Glomerular endothelial cell (primary cell): ENCODE measurements at places on chromosomes 11 and 22. TPM values are rescaled to one million over a fixed set of nuclear protein-coding genes. Genes with fewer than 3 reads are reported as not detected.

Gene CCND1
- total RNA-seq = 580 and 831 TPM in 2 replicates

Gene SCN3B
- total RNA-seq = 5.4 and 5.8 TPM in 2 replicates

Gene ACTN3
- not detected in 2 replicates for total RNA-seq

Gene SMIM38
- total RNA-seq = not detected in 2 replicates

- DNase-seq = no peak
These were observed 714.4 kb downstream of the METTL15 start for GRCh38 chr11:28822576-28822975.

- DNase-seq = no peak
These were observed at the start of gene MAPK12 for GRCh38 chr22:50261615-50262459. Gene MAPK12, minus strand, starts transcription at chr22:50261683. Its CDS starts 174 bp downstream, at chr22:50261509.

DNA sequence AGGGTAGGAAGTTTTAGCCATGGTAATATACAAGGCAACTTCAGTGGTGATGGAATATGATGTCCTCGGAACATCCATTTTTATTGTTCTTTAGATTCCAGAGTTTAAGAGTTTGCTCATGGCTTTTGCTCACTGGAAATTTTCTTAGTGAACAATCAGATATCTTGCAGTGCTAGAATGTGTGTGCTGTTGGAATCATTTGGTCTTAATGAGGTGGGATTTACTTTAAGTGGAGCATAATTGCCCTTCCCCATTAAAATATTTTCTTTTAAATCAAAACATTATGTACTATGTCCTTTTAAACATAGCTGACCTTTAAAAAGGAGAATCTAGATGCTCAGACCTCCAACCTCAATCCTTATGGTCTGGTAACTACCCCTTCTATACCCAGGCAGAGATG is 77.3 kb upstream of the LDLRAD3 start:
- DNase-seq = no peak

DNA sequence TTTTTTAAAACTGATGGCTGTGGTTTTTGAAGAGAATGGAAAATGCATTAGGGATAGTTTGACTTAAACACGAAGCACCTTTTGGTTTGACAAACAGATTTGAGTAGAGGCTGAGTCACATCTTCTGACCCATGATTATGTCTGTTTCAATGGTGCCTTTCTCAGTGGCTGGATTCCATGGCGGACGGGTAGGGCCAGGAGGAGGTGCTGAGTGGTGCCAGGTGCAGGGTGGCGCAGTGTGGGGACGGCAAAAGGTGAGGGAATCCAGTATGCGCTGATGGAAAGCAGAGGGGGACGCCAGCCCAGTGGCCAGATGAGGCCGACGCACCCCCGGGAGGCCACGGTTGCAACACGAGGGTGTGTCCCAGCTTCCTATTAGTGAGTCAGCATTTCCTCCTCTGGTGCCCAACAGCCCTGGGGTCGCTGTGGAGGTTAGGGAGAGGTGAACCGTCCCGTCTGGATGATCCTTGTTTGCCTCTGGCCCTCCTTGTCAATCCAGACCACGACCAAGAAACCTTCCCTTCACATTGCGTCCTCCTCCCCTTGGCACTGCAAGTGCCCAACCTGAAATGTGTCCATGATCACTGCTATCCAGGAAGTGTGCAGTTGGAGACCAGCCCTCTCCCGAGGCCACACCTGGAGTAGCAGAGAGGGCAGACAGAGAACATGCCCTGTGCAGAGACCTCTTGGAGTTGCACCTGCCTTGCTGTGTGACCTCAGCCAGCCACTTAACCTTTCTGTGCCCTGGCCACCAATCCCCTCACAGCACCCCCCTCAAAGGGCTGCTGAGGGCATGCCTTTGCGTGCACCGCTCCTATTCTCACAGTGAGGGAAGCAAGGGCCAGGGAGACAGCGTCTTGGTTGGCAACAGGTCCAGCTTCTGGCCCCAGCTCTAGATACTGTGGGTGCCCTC is 32.5 kb upstream of the ATXN10 start:
- DNase-seq = no peak

DNA sequence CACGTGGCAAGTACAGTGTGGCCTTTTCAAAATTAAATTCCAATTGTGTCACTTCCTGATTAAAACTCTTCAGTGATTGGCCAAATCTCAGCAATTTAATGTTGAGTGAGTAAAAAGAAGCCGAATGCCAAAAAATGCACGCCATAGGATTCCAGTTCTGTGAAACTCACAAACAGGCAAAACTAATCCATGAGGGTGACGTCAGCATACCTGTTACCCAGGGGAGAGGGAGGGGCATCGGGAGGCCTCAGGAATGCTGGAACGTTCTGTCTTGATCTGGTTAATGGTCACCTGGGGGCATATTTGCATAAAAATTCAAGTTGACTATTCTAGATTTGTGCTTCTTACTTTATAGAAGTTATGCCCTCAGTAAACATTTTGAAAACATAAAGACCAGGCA is 39.9 kb upstream of the RAB1B start:
- no peak for DNase-seq

DNA sequence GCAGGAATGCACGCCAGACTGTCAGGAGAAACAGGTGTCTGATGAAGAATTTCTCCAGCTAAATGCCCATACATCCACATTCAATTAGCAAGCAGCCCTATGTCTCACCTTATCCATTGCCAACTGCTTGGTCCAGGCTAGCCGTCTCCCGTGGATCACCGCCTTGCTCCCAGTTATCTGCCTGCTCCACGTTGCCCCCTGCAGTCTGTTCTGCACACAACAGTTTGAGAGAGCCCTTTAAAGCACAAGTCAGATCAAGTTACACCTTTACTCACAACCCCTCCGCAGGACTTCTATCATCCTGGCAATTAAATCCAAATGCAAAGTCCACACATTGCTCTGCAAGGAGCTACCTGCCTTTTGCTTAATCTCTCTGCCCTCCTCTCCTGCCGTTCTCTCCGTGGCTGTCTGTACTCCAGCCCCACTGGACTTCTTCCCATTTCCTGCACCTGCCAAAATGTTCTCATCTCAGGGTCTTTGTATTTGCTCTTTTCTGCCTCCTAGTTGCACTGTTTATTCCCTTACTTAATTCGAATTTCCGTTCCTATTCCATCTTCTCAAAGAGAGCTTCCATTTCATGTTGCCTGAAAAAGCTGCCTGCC is 185.3 kb upstream of the LARGE1 start:
- no peak for DNase-seq

DNA sequence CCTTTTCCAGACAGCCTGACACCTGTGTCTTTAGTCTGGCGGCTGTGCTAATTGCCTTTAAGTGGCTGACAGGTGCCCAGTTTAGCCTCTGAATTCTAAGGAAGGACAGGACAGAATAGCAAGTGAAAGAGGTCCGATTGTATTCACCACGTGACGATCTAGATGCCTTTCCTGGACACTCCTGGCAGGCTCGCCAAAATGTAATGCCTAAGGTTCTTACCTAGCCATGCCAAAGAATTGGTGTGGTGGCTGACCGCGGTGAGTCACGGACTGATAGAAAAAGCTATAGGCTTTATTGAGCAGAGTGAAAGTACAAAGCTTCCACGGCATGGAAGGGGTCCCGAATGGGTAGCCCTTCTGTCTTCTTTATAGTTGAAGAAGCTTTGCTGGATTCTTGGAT is 26.7 kb downstream of the ANKRD42 start:
- no peak for DNase-seq

DNA sequence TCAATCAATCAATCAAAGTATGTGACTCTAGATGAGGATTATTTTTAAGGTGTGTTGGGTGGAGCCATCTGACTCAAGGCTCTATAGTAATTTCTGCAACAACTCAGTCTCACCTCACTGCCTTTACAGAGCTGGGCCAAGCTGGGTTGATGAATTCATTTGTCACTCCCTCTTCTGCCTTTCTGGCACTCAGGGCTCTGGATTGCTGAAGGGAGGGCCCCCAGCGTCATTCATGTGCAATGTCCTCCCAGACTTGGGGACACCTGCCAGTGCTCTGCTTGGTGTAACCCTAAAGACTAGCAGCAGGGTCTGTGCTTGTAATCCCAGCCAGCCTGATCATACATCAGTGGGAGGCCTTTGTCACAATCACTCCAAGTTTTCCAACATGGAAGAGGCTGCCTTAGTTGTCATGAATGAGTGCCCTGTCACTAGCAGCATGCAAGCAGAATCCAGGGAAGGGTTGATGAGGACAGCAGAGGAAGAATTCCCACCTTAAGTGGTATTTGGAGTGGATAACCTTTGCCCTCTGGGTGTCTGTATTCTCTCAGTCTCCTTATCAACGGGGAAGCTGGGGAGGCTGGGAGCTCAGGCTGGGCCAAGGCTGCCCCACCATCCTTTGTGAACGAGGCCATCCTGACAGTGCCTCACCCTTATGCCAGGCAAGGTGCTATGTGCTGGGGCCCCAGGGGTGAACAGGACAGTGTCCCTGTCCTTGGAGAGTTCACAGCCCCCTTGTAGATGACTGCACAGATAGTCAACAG is 2.0 kb upstream of the TP53I11 start:
- DNase-seq = no peak

DNA sequence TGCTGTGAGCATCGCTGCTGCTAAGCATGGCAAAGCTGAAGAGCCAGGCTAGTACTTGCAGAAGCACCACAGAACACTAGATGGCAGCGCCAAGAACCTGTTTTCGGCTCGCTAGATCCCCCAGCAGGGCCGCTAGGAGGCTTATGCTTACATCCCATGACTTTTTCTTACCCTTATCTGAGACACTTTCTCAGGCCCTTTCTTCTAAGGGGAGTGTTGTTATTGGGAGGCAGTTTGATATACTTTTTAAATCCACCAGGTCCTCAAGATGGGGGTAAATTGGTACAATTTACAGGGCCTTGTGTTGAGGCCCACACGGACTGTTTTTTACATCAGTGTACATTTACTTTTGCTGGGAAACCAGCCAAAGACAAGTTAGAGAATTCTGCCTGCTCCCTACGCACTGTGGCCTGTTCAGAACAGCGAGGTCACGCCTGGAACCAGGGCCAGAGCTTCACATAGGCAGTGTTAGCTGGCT is 4.0 kb downstream of the TRIM6 start:
- peak; percentile 64 for DNase-seq

GRCh38 chr11:47099214-47099917 is 77.3 kb downstream of the ARFGAP2 start:
- DNase-seq = no peak

DNA sequence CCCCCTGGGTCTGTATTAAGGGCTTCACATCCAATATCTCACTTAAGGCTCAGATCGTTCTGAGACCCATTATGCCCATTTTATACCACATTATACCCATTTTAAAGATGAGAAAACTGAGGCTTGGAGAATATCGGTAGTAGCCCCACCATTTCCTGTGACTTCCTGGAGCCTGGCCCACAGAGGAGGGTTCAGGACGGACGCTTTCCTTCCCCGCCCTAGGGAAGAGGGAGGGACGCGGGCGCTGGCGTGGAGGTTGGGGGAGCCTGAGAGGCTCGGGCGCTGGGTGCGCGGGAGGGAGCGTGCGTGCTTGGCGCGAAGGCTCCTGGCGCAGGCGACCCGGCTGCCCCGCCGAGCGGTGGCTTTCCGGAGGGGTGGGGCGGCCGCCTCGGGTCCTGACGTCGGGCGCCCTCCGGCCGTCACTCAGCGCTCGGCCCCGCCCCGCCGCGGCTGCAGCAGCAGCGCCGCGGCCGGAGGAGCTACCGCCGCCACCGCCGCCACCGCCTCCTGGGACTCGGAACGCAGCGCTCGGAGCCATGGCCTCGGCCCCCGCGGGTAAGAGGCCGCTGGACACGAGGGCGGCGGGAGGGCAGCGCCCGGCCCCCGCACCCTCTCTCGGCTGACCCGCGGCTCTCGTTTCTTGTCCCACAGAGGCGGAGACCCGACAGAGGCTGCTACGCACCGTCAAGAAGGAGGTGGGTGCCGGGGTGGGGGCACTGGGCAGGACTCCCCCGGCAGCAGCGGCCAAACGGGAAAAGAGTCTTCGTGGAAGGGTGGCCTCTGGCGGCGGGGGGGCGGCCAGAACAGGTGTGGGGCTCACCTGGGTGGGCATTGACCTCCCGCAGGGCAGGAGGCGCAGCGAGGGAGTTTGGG is at the start of gene SGSM1:
TSS of gene SGSM1 (plus strand) at position 422 of the 873 bp plus-strand sequence. CDS start at position 537, 115 bp downstream.
- no peak for DNase-seq

DNA sequence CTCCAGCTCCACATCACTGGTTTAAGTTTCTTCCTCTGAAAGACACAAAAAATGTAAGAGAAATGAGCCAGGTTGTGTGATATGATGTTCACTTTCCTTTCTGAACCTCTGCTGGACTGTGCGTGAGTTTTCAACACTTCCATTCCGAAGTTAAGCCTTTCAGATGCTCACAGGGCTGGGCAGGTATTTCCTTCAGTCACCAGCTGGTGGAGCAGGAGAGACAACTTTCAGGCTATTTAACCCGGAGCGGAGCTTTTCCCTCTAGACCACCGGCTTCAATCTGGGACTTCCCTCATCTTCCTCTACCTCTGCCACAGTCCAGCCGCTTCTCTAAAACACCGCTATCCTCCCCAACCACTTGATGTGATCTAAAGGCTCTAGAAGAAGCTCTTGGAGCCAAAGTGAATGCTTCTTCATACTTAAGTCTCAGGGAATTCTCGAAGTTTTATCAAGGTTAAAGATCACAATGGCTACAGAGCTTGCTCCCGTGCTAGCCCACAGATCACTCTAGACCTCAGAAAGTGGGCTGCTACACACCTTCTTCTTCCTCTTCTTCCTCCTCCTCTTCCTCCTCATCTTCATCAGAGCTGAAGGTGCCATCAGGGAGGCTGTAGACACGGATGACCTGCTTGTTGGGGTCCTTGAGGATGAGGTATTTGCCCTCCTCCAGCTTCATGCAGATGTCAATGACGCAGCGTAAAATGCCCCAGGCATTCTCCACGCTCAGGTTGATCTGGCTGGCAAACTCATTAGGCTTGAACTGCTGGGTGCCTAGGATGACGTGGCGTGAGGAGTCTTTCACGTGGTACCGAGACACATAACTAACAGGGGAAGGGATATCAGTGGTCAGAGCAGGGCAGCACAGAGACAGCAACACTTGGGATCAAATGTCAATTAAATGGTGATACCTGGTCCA is 4.4 kb upstream of the FOXRED2 start:
- no peak for DNase-seq

DNA sequence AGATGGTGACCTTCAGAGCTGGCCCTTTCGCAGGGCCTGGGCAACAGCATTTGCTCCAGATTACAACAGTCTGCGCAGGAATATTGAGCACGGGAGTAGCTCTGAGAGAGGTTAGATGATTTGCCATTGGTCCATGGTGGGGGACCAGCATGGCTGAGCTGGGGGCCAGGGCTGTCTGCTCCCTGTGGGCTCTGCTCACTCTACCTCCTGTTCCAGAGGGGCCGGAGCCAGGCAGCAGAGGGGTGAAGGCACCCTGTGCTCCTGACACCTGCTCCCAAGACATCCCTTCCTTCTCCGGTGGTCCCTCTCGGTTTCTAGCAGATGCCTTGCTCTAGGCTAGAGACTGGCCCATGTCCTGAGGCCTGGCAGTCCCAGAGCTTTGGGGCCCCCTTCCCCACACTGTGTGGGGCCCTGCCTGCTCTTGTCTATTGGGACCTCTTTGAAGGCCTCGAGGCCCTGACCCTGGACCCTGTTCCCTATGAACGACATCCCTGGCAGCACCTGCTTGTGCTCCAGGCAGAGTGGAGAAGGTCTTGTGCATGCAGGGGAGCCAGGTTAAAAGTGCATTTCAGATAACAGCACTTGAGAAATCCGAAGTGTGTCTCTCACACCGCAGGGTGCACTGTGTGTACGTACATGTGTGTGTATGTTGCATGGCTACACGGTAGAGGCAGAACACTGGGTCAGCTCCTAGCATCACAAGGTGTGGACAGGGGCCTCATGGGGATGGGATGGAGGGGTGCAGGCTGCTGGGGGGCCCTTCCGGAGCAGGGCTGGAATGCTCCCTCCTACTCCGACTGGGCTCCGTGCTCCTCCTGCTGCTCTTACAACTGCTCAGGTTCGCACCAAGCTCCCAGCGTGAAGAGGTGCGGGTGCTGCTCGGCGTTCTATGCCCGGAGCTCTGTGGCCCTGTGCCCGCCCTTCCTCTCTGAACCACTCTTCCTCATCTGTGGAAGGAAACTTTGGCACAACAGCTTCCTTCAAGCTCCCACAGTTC is 123.3 kb upstream of the B3GAT1 start:
- DNase-seq = no peak

- DNase-seq = peak; percentile 92
These were observed 50.3 kb downstream of the TEAD1 start for GRCh38 chr11:12724301-12725054.
